EL (cell line): ENCODE measurements at places on chromosomes 12 and 14.
A peak's percentile ranks its signal among the peaks of the same experiment; 100 is the strongest.

DNA sequence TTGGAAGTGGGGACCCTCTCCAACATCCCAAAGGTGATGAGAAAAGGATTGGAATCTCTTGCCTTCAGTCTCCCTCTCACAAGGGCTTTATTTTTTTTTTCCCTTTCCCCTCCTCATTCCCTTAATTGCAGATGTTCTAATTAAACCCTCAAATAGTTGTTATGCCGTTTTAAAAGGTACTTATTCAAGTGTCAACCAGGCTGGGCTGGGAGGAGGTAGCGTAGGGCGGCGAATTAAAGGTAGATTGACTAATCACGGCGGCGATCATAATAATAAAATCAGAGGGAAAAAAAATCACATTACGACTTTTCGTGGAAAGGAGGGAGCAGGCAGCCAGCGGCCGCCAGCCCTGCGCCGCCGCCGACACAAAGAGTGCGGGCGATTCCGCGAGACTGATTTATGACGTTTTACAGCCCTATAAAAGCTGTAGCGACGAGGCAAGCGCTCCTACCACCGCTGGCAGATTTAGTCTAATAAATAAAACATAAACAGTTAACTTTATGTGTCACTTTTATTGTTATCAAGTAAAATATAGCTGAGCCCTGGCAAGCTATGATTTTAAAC lies 1.7 kb upstream of the HOXC4 start:
- no peak for DNase-seq

GRCh38 chr12:46439793-46440511 lies 67.4 kb upstream of the SLC38A2 start:
- DNase-seq = peak; percentile 53

- DNase-seq = no peak
Observed at GRCh38 chr12:102956738-102957327, 641 bp upstream of the ASCL1 start.

DNA sequence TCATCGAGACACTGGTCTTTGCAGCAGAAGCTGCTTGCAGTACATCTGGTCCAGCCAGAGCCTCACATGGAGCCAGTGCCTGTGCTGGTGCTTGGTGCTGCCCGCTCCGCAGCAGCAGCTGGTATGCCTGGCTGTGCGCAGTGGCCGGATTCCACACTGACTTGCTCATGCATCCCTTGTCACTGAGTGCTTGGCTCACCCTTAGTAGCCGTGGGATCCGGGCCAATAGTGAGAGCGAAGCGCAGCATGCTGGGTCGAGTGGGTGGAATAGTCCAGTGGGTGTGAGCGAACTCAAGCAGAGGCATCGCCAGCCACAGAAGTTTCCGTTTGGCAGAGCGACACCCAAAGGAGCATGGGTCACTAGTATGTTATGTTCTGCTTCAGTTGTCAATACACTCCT lies 10.1 kb upstream of the FBXO33 start:
- no peak for DNase-seq

DNA sequence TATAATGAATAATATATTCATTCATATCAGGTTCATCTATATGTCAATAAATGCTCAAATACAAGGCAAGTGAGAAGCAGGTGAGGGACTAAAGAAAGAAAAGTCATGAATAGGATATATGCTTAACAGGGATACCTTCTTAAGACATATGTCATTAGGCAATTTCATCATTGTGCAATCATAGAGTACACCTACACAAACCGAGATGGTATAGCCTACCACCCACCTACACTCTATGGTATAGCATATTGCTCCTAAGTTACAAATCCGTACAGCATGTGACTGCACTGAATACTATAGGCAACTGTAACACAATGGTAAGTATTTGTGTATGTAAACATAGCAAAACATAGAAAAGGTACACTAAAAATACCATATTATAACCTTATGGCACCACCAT lies 39.0 kb downstream of the KANSL2 start:
- no peak for DNase-seq

DNA sequence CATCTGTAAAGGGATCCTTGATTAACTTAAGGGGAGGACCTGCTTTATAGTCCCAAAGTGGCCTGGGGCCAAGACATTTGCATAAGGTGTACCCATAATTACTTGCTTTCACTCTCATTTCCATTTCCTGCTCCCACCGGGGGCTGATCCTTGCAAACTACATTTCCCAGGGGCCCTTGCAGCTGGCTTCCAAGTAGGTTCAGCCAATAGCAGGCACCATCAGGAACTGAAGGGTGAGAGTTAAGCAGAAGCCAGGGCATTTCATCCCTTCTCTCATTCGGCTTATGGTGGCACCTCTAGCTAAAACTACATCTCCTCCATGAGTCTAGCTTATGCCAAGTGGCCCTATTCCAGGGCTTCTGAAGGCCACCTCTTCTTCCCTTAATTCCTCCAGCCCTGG lies 88.8 kb downstream of the CCDC60 start:
- DNase-seq = no peak

GRCh38 chr12:124321556-124322270 lies 26.8 kb downstream of the RFLNA start:
- peak; percentile 41 for DNase-seq

DNA sequence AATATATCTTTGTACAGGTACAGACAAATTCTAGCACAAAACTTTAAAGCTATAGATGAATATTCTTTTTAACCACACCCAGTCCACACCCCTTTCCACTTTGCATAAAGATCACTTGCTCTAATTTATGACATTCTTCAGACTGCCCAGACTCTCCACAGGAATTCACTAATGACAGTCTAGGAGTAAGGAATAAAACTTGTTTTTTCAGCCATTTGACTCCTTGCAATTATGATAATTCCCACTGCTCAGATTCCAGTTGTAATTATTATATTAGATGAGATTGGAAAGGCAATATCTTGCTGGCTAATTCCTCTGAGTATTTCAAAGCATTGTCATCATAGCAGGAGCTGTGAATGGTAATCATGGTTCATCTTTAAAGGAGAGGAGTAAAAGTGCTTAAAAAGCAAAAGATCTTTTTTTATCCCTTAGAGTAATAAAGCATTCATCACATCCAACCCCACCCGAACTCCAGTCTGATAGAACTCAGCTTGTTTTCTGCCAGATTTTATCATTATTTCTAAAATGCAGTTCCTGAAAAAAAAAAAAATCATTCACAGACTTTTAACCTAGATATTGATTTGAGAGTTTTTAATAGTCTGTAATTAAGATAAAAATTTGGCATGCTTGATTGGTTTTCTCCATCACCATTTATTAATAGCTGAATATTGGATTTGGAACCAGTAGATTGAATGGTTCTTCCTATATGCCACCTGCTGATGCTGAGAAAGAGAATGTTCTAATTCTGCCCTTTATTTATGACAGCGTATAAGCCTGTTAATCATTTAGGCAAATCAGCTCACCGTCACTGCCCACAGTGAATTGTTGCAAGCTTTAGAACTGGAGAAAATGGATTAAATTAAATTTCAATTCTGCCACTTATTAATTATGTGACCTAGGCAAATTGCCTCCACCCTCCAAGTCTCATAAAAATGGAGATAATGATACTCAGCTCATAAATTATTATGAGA lies 93.9 kb upstream of the RASSF8 start:
- DNase-seq = peak; percentile 17

DNA sequence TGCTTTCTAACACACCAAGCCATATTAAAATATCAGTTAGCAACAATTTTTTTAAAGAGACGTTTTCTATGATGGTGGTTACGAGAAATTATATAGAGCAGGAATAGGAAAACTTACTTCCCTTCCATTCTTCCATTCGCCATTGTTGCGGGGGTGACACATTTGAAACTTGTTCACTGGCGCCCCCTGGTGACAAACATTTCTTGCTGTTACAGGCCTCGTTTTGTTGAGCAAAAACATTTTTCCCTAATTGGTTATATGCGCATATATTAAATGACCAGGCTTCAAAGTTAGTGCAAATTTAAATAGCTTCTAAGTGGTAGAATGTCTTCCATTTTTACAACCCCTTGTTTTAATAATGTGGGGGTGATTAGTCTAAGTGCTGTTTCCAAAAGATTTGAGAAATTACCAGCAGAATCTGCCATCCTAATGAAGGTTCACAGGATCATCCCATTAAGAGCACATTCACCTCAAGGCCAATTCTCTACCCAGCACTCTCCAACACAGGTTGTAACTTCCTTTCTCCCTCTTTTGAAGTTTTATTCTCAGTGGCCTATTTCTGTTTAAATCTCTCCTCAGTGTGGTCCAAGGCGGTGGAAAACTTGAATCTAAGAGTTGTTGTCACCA lies 1124.7 kb downstream of the FLRT2 start:
- DNase-seq = peak; percentile 45

GRCh38 chr14:77601846-77602619 lies 14.4 kb downstream of the SPTLC2 start:
- peak; percentile 43 for DNase-seq

- DNase-seq = no peak
Observed at GRCh38 chr12:62910549-62911169, 24.3 kb downstream of the PPM1H start.

DNA sequence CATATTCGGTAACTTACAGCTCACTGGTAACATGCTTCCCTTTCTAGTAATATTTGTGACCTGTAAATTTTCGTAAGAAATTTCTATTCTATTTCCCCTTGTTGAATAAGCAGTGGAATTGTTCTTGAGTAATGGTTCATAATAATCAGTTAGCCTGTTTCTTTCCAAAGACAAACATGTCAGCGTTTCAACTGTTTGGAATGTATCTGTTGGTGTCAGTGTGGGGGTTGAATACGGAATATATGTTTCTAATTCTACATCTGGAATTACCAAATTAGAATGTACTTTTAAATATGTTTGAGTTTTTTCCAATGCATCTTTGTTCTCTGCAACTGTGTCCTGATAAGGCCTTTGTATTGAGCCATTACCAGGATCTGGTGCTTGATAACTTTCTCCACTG lies 2.0 kb downstream of the BBS10 start:
- no peak for DNase-seq

- peak; percentile 26 for DNase-seq
Observed at GRCh38 chr12:3752096-3752709, 706 bp downstream of the CRACR2A start.

DNA sequence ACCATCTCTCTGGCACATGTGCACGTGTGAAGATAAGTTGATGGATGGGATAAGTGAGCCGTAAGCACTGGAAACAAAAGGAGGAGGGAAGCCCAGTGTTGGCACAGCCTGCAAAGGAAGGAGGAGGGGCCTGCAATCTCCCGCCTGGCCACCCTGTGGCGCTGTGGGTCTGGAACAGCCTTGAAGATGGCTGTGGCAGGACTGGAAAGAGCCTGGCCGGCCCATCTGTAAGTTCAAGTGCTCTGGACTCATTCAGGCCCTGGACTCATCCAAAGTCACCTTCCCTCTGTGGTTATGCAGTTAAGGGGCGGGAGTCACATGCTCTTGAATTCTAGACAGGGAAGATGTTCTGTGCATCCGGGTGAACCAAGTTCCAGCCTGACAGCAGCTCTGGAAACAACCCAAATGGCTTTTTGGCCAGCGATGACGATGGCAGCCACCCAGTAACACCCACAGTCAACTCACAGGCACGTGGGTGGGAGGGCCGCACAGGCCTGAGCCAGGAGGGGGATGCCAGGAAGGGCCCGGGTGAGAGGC lies 50.4 kb downstream of the CHGA start:
- DNase-seq = peak; percentile 90

DNA sequence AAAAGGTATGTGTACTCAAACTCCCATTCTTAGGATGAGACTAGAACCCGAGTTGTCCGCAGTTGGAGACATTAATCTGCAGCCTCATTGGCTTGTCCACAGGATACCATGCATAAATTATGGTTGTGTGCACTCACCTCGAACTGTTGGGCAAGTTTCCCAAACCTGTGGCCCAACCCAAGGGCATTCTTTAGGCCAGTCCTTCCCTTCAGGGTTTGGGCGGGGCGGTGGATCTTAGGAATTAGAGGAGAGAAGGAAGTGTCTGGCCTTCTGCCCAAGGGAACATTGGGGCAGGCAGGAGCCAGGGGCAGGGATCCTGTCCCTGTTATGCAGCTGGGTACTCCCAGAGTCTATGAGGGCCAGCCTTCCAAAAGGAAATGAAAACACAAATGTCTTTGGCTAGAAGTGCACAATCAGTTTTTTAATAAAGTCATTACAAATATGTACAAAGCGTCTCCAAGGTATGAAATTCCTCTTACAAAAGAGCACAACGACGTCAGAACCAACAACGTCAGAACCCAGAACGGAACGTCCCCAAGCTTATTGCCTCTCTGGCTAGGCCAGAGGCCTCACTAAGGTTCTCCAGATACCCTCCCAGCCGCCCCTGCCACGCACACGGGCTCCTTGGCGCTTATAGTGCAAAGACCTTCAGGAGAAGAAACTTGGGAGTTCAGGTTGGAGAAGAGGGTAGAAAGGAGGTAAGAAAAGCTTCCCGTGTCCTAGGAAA lies 25.3 kb downstream of the HRK start:
- DNase-seq = no peak
